Pancreas (tissue), 10 donors: ENCODE measurements at places on chromosomes 12 and 14. TPM values are rescaled to one million over a fixed set of nuclear protein-coding genes. Genes with fewer than 3 reads are reported as not detected.

- H3K27me3 ChIP-seq, result no peaks in the 10 kb centered on the region
- no peak overlapping the region for H3K4me3 ChIP-seq
- H3K4me1 ChIP-seq, result no peaks in the 10 kb centered on the region
- no peak overlapping the region for H3K27ac ChIP-seq
- no peak for DNase-seq
- no peaks in the 10 kb centered on the region for H3K36me3 ChIP-seq
Measured at GRCh38 chr14:69719501-69719951, 47.4 kb upstream of the SRSF5 start.

DNA sequence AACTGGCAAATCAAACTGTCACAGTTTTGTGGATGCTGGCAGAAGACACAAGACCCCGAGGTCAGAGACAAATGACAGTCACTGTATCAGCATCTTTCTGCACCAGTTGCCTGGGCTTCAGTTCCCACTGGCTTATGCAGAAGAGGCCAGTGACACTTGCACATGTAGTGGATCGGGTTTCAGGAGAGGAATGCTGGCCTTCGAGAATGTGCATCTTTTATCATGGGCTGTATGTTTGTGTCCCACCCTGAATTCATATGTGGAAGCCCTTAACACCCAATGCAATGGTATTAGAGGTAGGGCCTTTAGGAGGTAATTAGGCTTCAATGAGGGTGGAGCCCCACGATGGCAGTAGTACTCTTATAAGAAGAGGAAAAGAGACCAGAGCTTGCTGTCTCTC is 150.9 kb downstream of the SLC15A4 start:
- H3K27me3 ChIP-seq, result no peaks in the 10 kb centered on the region
- DNase-seq, result no peak
- H3K36me3 ChIP-seq, result no peaks in the 10 kb centered on the region
- H3K4me3 ChIP-seq, result no peak overlapping the region
- H3K27ac ChIP-seq, result no peak overlapping the region

DNA sequence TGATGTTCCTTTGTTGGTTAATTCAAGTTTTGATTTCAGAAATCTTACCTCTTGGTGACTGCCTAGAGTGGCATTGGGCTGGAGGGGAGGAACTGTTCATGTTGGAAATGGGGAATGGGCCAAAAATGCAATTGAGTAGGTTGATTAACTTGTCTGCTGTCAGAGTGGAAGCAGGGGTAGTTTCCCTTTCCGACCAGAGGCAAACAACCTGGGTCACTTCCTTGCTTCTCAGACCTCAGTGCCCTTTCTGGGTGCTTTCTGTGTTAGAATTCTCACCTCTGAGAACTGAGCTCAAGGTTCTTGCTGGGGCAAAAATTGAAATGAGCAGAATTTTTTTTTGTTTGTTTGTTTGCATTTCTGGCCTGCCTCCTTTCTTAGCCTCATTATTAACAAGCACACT is 2.3 kb upstream of the M6PR start:
- H3K4me3 ChIP-seq, result no peak overlapping the region
- no peak overlapping the region for H3K27ac ChIP-seq
- H3K27me3 ChIP-seq, result no peaks in the 10 kb centered on the region
- H3K36me3 ChIP-seq, result no peaks in the 10 kb centered on the region

Gene STON2
- total RNA-seq, result 3.8 TPM

DNA sequence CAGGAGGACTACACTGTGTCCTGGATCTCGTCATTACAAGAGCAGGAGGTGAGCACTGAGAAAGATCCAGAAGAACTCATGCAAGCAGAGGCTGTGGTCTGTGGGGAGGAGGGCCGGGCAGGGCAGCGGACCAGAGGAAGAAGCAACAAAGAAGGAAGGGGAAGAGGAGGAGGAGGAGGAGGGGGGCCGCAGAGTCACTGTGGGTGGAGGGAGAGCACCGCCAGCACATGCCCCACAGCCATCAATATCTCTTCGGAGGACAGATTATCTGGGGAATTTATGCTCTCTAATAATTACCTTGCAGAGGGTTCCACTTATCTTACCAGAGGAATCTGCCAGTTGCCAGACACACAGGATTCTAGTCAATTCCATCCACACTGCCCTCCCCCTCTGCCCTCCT is 105.6 kb downstream of the DPF3 start:
- no peaks in the 10 kb centered on the region for H3K4me1 ChIP-seq
- no peak overlapping the region for H3K27ac ChIP-seq
- no peak overlapping the region for H3K4me3 ChIP-seq
- DNase-seq, result no peak

- no peaks in the 10 kb centered on the region for H3K27me3 ChIP-seq
- no peak overlapping the region for H3K4me3 ChIP-seq
- H3K4me1 ChIP-seq, result no peaks in the 10 kb centered on the region
- no peaks in the 10 kb centered on the region for H3K36me3 ChIP-seq
- DNase-seq, result no peak
Measured at GRCh38 chr12:80193865-80194264, 94.5 kb downstream of the OTOGL start.

DNA sequence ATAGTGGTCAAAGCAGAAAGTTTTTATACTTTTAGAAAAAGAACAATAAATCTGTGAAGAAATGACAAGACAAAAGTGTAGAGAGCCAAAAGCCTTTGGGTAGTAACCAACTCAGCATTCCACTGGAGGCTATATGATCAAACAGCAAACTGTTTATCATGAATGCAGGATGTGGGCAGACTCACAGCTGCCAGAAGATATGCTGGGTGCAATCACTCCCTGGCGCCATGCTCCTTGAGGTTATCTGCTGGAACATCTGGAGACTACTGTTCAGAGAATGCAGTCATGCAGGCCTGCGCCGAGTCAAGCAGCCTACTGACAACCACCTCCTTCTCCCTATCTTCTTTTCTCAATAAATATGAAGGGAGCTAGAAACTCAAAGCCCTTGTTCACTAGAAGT is 49.0 kb upstream of the SLC8A3 start:
- H3K27me3 ChIP-seq, result no peaks in the 10 kb centered on the region
- no peak for DNase-seq
- H3K27ac ChIP-seq, result no peak overlapping the region
- no peaks in the 10 kb centered on the region for H3K36me3 ChIP-seq
- H3K4me1 ChIP-seq, result no peaks in the 10 kb centered on the region
- H3K4me3 ChIP-seq, result no peak overlapping the region

Gene RERGL
- total RNA-seq, result 0.74 TPM

DNA sequence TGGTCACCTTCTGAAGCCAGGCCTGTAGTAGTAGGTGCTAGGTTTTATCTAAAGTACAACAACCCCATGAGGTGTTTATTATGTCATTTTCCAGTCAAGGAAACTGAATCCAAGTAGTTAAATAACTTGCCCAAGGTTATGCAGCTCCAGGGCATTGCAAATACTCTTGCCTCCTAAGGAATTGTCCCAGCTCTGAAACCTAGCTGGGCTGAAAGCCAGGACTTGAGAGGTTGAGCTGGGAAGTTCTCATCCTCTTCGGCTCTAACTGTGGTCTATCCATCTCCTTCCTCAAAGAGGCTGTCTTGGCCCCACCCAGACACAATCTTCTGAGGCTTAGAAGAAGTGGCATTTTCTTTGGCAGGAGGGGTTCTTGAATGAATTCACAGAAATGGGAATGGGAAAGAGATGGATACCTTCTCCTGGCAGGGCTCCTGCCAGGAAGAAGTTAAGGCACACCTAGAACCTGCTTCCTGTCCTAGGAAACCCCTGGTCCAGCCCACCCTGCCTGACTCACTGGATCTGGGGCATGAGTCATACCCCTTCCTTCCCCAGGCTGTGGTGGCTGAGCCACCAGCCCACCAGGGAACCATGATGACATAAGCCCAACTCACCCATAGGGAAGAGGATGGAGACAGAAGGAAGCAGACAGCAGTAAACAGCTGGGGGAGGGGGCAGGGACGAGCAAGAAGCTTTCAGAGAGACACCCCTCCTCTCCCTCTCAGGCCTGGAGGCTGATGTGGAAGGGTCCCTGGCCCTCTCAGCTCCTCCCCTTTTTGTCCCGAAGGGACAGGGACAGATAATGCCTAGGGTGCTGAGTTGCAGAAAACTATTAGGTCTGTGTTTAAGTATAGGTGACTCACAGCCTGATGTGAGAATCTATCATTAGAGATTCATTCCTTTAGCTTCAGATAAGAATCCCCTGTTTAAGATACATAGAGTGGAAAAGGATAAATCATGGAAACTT is 2.1 kb upstream of the PLEK2 start:
- peaks cover 22% of the 10 kb centered on the region for H3K4me1 ChIP-seq
- no peak for DNase-seq
- H3K36me3 ChIP-seq, result no peaks in the 10 kb centered on the region
- H3K27me3 ChIP-seq, result no peaks in the 10 kb centered on the region
- no peak overlapping the region for H3K4me3 ChIP-seq

Gene PRH2
- not detected for total RNA-seq

GRCh38 chr12:69388371-69388770 is 28.8 kb downstream of the YEATS4 start:
- no peak overlapping the region for H3K4me3 ChIP-seq

Gene NELL2
- total RNA-seq, result 0.43 TPM

- peak overlapping the region; percentile 41 for H3K27ac ChIP-seq
- peaks cover 14% of the 10 kb centered on the region for H3K4me1 ChIP-seq
Measured at GRCh38 chr12:48882315-48882687, 16.6 kb upstream of the RND1 start.

GRCh38 chr12:104671409-104672095 is 214.8 kb downstream of the CHST11 start:
- no peaks in the 10 kb centered on the region for H3K27me3 ChIP-seq
- H3K4me3 ChIP-seq, result no peak overlapping the region
- H3K36me3 ChIP-seq, result no peaks in the 10 kb centered on the region
- no peak overlapping the region for H3K27ac ChIP-seq
- H3K4me1 ChIP-seq, result peaks cover 25% of the 10 kb centered on the region

GRCh38 chr12:89733579-89734201 is 25.1 kb upstream of the ATP2B1 start:
- H3K4me1 ChIP-seq, result no peaks in the 10 kb centered on the region
- H3K36me3 ChIP-seq, result no peaks in the 10 kb centered on the region
- H3K27ac ChIP-seq, result no peak overlapping the region
- H3K27me3 ChIP-seq, result no peaks in the 10 kb centered on the region
- H3K4me3 ChIP-seq, result no peak overlapping the region

Gene DPF3
- total RNA-seq, result 0.14 TPM

DNA sequence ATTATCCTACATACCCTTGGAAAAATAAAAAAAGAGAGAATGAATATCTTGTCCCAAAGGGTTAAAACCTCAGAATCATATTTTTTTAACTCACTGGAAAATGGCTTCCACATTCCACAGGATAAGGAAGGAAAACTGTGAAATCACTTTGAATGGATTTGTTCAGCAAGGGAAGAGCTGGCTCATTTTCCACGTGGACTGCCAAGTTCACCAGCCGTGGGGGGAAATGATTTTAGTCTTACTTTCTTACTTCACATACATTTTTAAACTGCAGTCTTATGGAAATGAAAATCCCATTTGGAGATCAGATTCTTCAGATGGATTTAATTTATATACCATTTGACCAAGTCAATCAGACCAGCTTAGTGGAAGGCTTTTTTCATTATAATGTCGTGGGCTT is 29.9 kb upstream of the AEBP2 start:
- H3K36me3 ChIP-seq, result no peaks in the 10 kb centered on the region
- no peak overlapping the region for H3K27ac ChIP-seq
- H3K4me3 ChIP-seq, result no peak overlapping the region
- H3K4me1 ChIP-seq, result no peaks in the 10 kb centered on the region
- no peak for DNase-seq

- H3K36me3 ChIP-seq, result peaks cover 8% of the 10 kb centered on the region
- peaks cover 6% of the 10 kb centered on the region for H3K4me1 ChIP-seq
- no peaks in the 10 kb centered on the region for H3K27me3 ChIP-seq
- no peak for DNase-seq
- no peak overlapping the region for H3K4me3 ChIP-seq
Measured at GRCh38 chr12:19499030-19499429, 59.7 kb downstream of the AEBP2 start.

Gene PIWIL1
- not detected for total RNA-seq

DNA sequence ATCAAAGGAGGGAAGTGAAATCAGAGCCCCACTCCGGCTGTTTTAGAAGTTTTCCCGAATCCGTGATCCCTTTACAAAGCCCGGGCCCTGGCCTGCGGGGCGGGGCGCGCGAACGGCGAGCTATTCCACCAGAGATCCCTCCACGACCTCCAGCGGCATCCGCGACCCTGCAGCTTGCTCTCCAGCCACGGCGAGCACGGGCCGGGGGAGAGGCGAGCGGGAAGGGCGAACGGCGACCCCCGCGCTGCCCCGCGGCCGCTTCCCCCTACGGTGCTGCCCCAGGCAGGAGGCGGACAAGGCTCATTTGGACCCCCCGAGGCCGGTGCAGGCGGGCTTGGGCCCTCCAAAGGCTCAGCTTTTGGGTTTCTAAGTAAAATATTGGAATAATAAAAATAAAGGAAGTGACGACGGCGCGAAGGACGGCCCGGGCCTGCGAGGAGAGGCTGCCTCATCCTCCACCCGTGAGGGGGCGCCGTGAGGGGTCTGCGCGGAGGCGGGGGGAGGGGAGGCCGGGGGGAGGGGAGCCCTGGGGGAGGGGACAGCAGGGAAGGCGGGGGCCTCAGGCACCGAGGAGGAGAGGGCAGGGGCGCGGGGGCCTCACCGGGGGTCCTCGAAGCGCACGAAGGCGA is 613 bp downstream of the SRSF9 start:
- H3K4me1 ChIP-seq, result peaks cover 22% of the 10 kb centered on the region
- H3K27ac ChIP-seq, result peak overlapping the region; percentile 80
- no peaks in the 10 kb centered on the region for H3K27me3 ChIP-seq
- peak overlapping the region; percentile 94 for H3K4me3 ChIP-seq
- H3K36me3 ChIP-seq, result peaks cover 5% of the 10 kb centered on the region

DNA sequence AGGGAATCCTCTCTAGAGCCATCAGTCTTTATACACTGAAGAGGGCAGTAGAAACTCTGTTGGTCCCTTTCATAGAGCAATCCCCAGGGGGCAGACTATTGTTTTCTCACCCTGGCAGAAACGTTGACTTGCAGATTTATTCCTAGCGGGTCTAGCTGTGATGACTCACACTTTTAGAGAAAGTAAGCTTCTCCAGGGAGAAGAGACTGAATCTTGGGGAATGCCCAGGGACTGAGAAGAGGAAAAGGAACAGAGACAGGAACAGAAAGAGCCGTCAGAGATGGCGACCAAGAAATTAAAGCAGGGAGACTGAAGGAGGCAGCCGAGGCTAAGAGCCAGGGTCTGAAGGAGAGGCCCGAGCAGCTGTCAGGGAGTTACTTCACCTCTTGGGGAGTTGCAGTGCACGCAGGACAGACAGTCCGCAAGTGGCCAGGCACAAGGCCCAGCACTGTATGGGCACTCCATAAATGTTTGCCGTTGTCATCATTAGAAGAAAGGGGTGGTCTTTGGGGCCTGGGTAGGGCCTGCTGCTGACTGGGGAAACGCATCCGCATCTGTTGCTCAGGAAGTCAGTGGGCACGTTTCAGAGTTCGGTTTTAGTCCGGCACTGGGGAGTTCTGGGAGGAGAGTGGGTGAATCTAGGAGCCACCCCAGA is 13.0 kb downstream of the PLEKHG6 start:
- H3K4me1 ChIP-seq, result no peaks in the 10 kb centered on the region
- peak overlapping the region; percentile 66 for H3K27ac ChIP-seq
- H3K36me3 ChIP-seq, result no peaks in the 10 kb centered on the region
- H3K4me3 ChIP-seq, result no peak overlapping the region
- no peaks in the 10 kb centered on the region for H3K27me3 ChIP-seq

Gene SIX4
- 2.3 TPM for total RNA-seq

GRCh38 chr12:26627335-26627734 is 205.7 kb downstream of the ITPR2 start:
- H3K27ac ChIP-seq, result no peak overlapping the region
- H3K36me3 ChIP-seq, result no peaks in the 10 kb centered on the region
- no peaks in the 10 kb centered on the region for H3K27me3 ChIP-seq
- no peaks in the 10 kb centered on the region for H3K4me1 ChIP-seq
